ENCODE measurements at places on chromosomes 5 and 9.

- no peak for DNase-seq
Observed at GRCh38 chr5:100803397-100803796, 99.7 kb downstream of the ST8SIA4 start.

- no peak for DNase-seq
Observed at GRCh38 chr5:9046756-9047481, 499.0 kb downstream of the SEMA5A start.

GRCh38 chr5:127878174-127878750 is 175.1 kb downstream of the CCDC192 start:
- DNase-seq, result peak; percentile 18

DNA sequence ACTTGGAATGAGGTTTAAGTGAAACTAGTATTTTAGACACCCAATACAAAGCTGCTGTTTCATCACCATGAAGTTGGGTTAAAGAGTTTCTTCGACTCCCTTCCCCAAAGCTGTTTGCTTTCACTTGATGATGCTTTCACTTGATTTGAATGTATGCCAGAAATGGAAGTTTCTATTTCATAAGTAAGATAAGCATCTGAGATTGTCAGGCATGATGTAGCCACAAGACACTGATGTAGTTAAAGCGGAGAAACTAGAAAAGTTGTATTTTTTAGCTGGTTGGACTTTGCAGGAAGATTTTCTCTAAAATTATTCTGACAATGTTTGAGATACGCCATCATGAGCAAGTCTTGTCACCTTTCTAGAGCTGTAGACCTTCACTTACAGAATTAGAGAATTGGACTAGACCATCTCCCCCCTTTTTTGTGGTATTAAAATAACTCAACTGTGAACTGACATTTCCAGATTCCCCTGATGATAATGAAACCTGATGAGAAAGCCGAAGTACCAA is 20.0 kb downstream of the MOCS2 start:
- no peak for DNase-seq

DNA sequence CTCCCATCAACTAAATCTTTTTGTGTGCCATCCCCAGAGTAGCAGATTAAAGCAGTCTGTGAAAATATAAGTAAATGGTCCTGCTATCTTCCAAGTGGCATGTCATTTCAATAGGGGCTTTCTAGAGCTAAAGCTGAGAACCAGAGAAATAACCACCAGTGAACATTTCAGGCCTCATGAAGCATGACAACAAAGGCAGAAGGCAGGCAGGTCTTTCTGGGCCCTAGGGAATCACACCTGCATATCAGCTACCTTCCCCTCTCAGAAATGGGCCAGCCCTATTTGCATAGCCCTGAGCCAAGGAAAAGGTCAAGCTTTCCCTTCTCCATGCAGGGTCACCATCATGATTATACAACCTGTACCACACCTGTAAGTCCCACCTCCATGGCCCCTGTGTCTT is 205.3 kb downstream of the DEPDC1B start:
- DNase-seq, result no peak
